ENCODE measurements at places on chromosomes 11 and 22. TPM values are rescaled to one million over a fixed set of nuclear protein-coding genes. Genes with fewer than 3 reads are reported as not detected.

Gene GLYATL1
- total RNA-seq: not detected

Gene TRIM49D2
- total RNA-seq: not detected

Gene DDI1
- total RNA-seq: not detected

Gene SVIP
- 4.1 TPM for total RNA-seq

Gene RTN4RL2
- 0.90 TPM for total RNA-seq

Gene DDX25
- total RNA-seq: under 0.01 TPM

Gene KCNJ11
- total RNA-seq: not detected

Gene LMO2
- total RNA-seq: 21.8 TPM

Gene ELMOD1
- total RNA-seq: 0.36 TPM

Gene P2RX6
- total RNA-seq: 5.9 TPM

Gene OR2D2
- total RNA-seq: not detected

Gene OR52H1
- 0.81 TPM for total RNA-seq

Gene KCNQ1
- total RNA-seq: not detected

Gene LIF
- 6.2 TPM for total RNA-seq

Gene MRPL11
- 40.0 TPM for total RNA-seq

Gene MS4A4E
- not detected for total RNA-seq

Gene CASP5
- not detected for total RNA-seq

Gene CYB561A3
- 60.6 TPM for total RNA-seq

Gene CDON
- total RNA-seq: 66.6 TPM

GRCh38 chr11:35260342-35260985, 121.5 kb downstream of the CD44 start:
- peak; percentile 81 for DNase-seq

GRCh38 chr11:10567446-10567845, 1.0 kb downstream of the LYVE1 start:
- no peak for DNase-seq

GRCh38 chr11:126607776-126608541, 252.5 kb downstream of the ST3GAL4 start:
- DNase-seq: no peak

DNA sequence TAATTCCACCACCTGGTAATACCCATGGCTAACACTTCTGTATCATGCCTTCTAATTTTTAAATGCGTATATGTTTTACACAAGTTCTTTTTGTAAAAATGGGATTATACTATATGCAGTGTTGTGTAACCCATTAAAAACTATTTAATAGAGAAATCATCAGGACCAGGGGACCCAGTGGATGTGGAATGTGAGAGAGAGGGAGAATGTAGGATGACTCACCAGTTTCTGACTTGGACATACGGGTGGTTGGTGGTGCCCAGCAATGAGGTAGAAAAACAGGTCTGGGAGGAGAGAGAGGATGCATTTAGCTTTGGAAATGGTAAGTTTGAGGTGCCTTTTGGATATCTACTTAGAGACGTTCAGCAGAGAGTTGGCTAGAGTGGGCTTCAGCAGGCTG, 112.0 kb upstream of the TBCEL start:
- no peak for DNase-seq

- DNase-seq: no peak
Measured at GRCh38 chr11:65077451-65077850, 6.4 kb downstream of the CDCA5 start.

DNA sequence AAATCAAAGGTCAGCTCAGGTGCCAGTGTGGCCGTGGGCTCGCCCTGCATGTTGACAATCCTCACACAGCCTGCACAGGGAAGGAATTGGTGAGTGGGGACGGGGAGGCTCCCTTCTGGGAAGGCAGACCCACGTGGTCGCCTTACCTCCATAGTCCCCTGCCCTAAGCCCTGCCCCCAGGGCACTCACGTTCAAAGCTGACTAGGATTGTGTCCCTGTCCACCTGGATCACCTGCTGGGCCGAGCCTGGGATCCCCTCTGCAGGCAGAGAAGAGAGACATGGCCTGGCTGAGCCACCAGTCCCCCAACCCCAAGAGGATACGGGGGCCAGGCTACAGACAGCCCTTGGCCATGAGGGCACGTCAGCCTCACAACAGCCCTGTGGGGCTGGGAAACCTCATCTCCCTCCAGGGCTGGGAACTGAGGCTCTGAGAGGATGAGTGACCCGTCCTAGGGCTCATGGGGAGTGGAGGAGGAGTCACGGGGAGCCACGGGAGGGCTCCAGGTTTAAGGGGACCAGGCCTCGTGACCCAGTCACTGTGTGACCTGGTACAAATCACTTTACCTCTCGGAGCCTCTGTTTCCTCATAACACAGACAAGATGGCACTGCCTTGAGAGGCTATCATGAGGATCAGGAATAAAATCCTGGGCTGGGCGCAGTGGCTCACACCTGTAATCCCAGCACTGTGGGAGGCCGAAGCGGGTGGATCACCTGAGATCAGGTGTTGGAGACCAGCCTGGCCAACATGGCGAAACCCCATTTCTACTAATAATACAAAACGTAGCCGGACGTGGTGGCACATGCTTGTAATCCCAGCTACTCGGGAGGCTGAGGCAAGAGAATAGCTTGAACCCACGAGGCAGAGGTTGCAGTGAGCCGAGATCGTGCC, 12.1 kb upstream of the SF1 start:
- no peak for DNase-seq

DNA sequence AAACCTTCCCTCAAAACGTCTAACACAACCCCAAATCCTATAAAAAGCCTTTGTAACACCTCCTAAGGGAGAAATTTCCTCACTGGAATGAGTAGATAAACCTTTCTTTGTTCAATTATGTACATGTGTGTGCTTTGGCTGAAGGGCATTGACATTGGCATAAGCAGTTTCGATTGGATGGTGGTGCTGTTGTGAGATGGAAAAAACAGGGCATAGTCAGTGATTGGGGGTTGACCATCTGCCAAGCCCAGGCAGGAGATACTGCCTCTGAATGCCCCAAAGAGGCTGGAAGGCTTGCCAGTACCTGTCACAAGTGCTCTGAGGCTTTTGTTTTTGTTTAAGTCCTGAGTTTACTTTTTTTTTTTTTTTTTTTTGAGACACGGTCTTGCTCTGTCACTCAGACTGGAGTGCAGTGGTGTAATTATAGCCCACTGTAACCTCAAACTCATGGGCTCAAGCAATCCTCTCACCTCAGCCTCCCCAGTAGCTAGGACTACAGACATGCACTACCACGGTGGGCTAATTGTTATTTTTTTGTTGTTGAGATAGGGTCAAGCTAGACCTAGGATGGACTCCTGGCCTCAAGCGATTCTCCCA, 1.2 kb upstream of the CCDC117 start:
- DNase-seq: no peak

- DNase-seq: no peak
Measured at GRCh38 chr22:26479792-26480610, 3.6 kb downstream of the HPS4 start.

GRCh38 chr11:660681-661444, 23.8 kb downstream of the DRD4 start:
- DNase-seq: no peak

GRCh38 chr11:87116185-87116584, 78.5 kb downstream of the TMEM135 start:
- DNase-seq: no peak

DNA sequence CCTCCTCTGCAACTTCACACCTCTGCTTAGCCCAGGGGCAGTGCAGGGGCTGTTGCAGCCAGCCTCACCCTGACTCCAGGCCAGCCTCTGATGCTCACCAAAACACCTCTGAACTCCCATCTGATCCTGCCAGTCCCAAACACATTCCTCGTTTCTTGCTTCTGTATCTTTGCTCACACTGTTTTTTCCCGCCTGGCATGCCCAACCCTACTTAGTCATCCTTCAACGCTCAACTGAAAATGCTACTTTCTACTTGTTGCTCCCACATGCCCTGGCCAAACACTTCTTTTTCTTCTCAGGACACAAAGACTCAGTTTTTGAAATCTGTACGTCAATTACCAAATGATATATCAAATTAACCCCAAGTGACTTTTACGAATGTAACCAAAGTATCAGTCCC, 140.8 kb upstream of the ZBED5 start:
- no peak for DNase-seq

DNA sequence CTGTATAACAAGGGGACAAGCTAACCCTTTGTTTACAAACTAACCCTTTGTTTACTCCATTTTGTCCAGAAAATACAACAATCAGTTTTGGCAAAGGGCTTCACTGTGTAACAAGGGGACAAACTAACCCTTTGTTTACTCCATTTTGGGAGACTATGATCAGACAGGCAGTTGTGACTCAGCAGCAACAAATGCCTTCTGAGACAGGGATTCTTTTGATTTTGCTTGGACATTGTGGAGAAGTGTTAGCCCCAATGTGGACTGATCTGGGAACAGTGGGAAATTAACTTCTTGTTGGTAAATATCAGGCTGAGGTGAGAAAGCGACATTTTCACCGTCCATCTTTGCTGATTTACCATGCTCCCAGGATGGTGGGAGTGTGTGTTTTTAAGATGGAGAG, 983 bp downstream of the EHF start:
- DNase-seq: no peak

DNA sequence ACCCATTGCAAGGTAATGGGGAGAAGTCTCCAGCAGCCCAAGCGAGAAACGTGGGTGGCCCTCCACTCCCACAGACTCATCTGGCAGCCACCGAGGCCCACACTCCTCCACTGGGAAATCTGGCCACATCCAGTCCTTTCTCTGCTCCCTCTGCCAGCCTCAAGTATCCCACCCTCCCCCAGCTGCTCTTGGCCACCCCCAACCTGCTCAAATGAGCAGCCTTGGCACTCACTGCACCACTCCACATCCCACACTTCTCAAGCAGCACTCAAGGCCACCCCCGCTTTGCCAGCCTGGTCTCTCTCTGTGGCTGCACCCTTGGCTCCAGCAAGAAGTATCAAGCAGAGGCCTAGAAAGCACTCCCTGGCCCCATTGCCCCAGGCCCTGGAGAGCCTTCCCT, 28.2 kb downstream of the SLC22A12 start:
- no peak for DNase-seq

- DNase-seq: no peak
Measured at GRCh38 chr11:8138526-8138925, 30.3 kb downstream of the RIC3 start.

DNA sequence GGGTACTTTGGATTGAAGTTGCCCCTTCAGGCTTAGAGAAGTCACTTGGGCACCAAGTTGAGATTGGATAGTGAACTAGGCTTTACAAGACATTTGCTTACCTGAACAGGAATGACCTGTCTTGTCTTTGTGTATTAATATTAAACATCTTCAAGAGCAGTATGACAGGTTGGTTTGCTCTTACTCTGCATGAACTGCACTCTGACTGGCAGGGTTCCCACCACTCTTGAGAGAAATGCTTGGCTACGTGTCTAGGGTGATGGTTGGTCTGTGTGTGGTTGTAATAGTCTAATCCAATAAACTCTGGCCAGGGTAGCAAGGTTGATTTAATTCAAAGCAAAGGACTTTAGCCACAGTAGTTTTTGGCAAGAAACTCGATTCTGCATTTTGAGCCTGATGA, 20.1 kb upstream of the SPTBN2 start:
- peak; percentile 17 for DNase-seq

GRCh38 chr22:20408891-20409290, 14.9 kb downstream of the ZNF74 start:
- no peak for DNase-seq

DNA sequence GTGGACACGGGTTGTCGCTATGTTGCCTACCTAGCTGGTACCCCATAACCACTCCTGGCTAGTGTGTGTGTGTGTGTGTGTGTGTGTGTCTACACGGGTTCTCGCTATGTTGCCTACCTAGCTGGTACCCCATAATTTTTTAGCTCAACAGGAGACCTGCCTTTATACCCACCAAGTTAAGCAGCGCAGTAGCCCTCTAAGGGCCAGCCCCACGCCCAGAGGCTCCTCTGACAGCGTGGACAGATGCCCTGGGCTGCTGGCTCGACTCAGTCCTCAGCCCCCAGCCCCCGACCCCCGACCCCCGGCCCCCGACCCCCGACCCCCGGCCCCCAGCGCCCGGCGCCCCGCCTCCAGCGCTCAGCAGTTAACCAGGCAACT, 351 bp upstream of the AKIP1 start:
- no peak for DNase-seq

GRCh38 chr11:842370-843002, at the start of the genes POLR2L and TSPAN4:
TSS of gene POLR2L (minus strand) at chr11:842529. CDS start at chr11:842508, 21 bp downstream.
TSS of gene TSPAN4 (plus strand) at chr11:842852. CDS start at chr11:850305, 7,453 bp downstream.
- DNase-seq: peak; percentile 85

DNA sequence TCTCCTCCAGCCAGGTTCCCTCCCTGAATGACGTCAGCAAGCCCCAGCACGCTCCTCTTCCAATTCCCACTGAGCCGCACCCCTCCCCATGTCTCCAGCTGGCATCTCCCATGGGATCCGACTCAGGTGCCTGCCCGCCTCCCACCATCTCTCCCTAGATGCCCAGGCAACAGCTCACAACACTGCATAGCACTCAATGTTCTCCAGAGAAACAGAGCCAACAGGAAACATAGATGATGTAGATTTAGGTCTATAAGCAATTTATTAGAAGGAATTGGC, 532.3 kb downstream of the BRD1 start:
- no peak for DNase-seq

GRCh38 chr11:133937468-133937867, 19.3 kb downstream of the IGSF9B start:
- DNase-seq: no peak

GRCh38 chr11:67368621-67369020, 4.8 kb downstream of the CLCF1 start:
- DNase-seq: no peak

- DNase-seq: peak; percentile 53
Measured at GRCh38 chr22:37018815-37019308, 385 bp downstream of the TST start.

- DNase-seq: no peak
Measured at GRCh38 chr11:94218372-94218771, 86.0 kb upstream of the IZUMO1R start.

GRCh38 chr11:63931045-63931444, 7.8 kb upstream of the NAA40 start:
- no peak for DNase-seq

DNA sequence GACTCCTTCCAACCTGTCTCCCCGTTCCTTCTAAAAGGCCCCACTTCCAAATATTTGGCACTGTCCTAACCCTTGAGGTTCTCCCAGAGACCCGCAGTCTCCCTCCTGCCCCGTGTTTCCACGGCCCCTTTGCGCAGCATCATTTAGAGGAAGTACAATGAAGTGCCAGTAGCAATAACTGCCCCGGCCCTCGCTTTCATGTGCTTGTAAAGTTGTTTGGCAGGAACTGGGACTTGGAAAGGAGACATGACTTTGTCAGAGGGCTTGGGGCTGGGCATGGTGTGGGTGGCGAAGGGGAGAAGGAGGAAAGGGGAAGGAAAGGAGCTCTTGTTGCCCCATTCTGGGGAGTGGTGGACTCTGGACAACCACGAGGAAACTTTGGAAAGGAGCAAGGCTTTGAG, 2.6 kb downstream of the CD44 start:
- no peak for DNase-seq

GRCh38 chr11:134915212-134915611, 503.2 kb upstream of the B3GAT1 start:
- peak; percentile 87 for DNase-seq

- DNase-seq: peak; percentile 65
Measured at GRCh38 chr22:45318558-45319323, 9.0 kb downstream of the FAM118A start.

GRCh38 chr11:65781962-65782815, 1.4 kb upstream of the AP5B1 start:
- DNase-seq: no peak

GRCh38 chr11:123454060-123454651, 24.1 kb downstream of the GRAMD1B start:
- DNase-seq: peak; percentile 89
